ENCODE measurements at places on chromosomes 2 and 18. TPM values are rescaled to one million over a fixed set of nuclear protein-coding genes. Genes with fewer than 3 reads are reported as not detected.

The ANKRD36B gene
- total RNA-seq, result 34.2 TPM

- no peak overlapping the region for H3K27ac ChIP-seq
- H3K4me1 ChIP-seq, result no peaks in the 10 kb centered on the region
- H3K36me3 ChIP-seq, result no peaks in the 10 kb centered on the region
- H3K4me3 ChIP-seq, result no peak overlapping the region
These were observed 474.9 kb downstream of the NRXN1 start for GRCh38 chr2:50556934-50557575.

DNA sequence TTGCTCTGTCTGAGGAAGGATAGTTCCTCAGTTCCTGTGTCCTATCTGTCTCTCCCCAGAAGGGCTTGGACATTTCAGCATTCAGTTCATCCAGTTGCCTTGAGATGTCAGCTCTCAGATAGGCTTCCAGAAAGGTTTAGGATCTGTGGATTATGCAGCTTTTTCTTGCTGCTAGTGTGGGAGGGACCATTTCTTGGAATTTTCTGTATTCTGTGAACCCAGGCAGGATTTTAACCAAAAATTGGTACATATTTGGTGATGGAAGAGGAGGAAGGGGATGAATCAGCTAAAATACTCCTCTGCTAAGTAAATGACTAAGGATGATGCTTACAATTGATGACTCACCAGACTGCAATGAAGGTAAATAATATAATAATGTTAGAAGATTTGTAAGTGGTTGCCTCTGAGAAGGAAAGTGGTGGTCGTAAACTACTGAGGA, 58.6 kb upstream of the DOCK10 start:
- no peak overlapping the region for H3K27ac ChIP-seq
- no peaks in the 10 kb centered on the region for H3K27me3 ChIP-seq
- no peaks in the 10 kb centered on the region for H3K4me1 ChIP-seq
- no peak for DNase-seq
- no peak overlapping the region for H3K4me3 ChIP-seq

GRCh38 chr2:30417253-30417652, 29.8 kb upstream of the LCLAT1 start:
- no peak for DNase-seq
- H3K27ac ChIP-seq, result peak overlapping the region; percentile 19
- H3K4me1 ChIP-seq, result peaks cover 45% of the 10 kb centered on the region
- H3K4me3 ChIP-seq, result no peak overlapping the region

Data from neural crest cell (in vitro differentiated cells).